ENCODE measurements at places on chromosomes 12 and 14. TPM values are rescaled to one million over a fixed set of nuclear protein-coding genes. Genes with fewer than 3 reads are reported as not detected.

DNA sequence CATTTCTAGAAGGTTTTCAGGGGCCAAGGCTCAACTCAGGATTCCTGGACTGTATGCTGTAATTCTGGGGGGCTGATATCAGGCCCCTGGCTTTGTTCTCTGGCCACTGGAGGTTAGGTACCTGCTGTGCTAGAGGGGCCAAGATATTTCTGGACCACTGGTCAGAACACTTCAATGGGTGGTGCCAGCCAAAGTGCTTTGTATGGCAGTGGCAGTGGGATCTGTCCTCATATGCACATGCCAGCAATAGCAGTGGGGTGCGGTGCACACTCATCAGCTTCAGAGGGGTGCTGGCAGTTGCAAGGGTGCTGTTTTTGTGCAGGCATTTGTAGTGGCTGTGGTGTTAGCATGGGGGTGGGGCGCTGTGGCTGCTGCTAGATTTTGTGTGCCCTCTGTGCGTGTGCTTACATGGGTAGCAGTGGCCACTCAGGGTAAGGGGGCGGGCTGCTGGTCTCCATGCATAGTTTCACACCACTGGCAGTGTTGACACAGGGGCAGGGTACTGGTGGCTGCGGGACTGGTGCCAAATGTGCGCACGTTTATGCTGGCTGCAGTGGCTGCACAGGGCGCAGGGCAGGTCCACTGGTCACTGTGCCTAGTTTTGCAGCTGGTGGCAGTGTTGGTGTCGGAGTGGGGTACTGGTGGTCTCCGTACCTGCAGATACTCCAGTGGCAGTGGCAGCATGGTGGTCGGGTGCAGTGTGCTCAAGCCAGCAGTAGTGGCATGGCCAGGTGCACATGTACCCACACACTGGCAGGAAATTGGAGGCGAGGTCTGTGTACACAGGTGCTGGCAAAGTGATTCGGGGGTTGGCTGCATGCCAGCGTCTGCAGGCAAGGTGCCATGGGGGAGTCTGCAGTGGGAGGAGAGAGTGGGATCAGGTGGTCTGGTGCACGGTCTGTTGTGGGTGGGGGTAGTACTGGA, 12.6 kb downstream of the NOPCHAP1 start:
- no peak for DNase-seq

GRCh38 chr12:29033519-29033918, 115.6 kb upstream of the FAR2 start:
- DNase-seq, result no peak

GRCh38 chr12:50104417-50105366, 884 bp downstream of the GPD1 start:
- DNase-seq, result peak; percentile 37

- DNase-seq, result no peak
Observed at GRCh38 chr12:12673296-12673695, 22.7 kb downstream of the GPR19 start.

DNA sequence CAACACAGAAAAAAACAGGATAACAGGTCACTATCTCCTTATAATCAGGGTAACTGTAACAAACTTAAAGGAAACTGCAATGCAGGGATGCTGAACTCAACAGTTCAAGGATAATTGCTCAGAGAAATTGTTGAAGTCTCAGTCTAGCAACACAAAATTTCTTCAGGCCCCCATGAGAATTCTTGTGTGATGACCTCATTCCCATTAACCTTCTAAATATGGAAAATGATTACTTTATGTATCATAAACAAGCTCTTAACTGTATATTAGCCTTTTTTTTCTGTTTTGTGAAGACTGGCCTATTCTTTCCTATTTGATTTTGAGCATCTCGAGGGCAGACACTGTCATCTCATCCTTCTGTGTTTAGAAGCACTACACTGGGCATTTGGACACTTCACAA, 47.1 kb downstream of the IGF1 start:
- DNase-seq, result no peak

DNA sequence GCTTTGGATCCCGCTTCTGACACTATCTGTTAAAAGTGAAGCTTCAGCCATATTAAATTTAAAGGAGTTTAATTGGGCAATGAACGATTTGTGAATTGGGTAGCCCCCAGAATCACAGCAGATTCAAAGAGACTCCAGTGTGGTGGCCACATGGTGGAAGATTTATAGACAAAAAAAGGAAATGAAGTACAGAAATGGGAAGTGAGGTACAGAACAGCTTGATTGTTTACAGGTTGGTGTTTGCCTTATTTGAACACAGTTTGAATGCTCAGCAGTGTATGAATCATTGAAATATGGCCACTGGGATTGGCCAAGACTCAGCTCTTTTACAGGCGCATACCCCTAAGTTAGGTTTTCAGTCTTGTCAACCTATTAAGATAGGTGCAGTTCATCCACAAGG, 21.9 kb downstream of the CCDC91 start:
- no peak for DNase-seq

GRCh38 chr12:132305991-132306884, 23.2 kb downstream of the GALNT9 start:
- DNase-seq, result no peak

GRCh38 chr14:61360796-61361525, 39.6 kb downstream of the PRKCH start:
- no peak for DNase-seq

- DNase-seq, result no peak
Observed at GRCh38 chr12:3005736-3006135, 46.5 kb downstream of the TEAD4 start.

DNA sequence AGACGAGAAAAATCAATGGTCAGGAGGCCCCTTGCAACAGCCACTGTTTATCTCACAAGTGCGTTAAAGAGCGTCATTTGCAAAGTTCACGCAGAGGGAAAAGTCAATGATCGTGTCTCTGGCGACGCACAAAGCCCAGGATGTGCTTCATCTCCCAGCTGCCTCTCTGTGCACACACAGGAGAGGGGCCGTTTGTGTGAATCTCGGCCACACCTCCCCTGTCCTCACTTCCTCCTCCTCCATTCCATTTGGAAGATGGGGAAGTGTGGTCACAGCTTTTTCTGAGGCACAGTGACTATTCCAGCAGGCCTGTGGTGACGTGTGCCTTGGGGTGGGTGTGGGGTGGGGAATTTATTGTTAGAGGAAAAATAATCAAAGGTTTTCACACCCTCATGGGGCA, 90.4 kb downstream of the RBM19 start:
- DNase-seq, result no peak

NOS1 gene
- 0.40 TPM for total RNA-seq

TEX52 gene
- not detected for total RNA-seq

DBX2 gene
- not detected for total RNA-seq

DHRS2 gene
- 0.43 TPM for total RNA-seq

LRRC10 gene
- not detected for total RNA-seq

COL2A1 gene
- 0.09 TPM for total RNA-seq
